Epithelial cell of proximal tubule (primary cell): ENCODE measurements at places on chromosomes 2 and 18. TPM values are rescaled to one million over a fixed set of nuclear protein-coding genes. Genes with fewer than 3 reads are reported as not detected.

DNA sequence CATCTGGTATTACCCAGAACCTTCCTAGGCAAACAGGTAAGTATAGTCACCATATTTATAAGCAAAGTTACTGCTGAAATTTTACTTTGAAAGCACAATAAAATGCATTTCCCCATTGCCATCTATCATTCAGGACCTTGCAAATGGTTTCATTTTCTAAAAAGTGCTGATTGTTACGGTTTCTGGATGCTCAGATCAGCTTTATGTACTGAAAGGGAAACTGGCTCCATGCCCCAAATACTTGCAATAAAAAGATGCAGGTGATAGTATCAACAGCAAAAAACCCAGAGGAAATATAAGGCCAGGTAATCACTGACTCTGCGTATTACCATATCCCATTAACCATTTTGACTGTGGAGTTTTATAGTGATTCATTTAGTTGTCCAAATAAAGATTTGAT, 1150.7 kb upstream of the CRIM1 start:
- DNase-seq, result no peak

- no peak for DNase-seq
Measured at GRCh38 chr2:102350137-102350793, 5.3 kb upstream of the IL18R1 start.

DNA sequence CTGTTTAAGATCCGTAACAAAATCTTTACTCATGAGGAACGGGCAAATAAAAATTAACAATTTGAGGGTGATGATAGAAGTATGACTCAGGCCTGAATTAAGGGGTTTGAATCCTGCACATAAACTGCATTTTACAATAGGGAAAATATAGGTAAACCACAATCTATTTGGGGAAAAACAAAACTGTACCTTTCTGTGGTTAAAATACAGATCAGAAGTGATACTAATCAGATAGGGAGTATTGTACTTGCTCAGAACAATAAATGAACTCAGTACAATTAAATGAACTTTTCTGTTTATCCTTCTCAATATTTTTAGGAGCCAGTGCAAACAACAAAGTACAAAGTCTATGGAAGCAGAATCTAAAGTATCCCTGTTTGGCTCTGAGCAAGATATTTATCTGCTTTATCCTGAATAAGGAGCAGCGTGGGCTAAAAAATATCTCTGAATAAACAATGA, 287.3 kb downstream of the ZNF385B start:
- DNase-seq, result no peak

DNA sequence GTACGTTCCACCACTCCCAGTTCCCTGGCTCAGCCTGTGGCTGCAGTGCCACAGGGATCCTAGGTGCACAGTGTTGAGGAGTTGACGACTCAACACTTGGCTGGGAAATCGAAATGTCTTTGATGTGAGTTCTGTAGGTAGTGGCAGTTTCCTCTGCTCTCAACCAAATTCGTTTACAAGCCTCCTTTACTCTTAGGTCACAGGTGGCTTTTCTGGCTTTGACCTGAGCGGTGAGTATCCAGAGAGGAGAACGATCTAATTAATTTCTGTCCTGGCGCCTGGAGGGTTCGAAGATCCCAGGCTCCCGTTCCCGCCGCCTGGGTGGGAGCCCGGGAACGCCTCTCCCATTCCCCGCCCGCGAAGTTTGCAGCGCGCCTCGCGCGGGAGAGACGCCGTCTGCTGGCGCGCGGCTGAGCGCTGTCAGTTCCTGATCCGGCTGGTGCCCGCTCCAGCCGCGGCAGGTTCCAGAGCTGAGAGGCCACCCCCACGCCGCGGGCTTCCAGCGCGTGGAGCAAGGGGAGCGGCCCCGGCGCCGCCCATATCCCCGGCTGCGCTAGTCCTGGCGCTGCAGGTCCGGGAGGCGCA, at the start of gene LAMA3:
Gene LAMA3, plus strand, starts transcription at position 423 of the 585 bp plus-strand sequence. CDS start 231 bp downstream, outside the sequence.
- no peak for DNase-seq

DNA sequence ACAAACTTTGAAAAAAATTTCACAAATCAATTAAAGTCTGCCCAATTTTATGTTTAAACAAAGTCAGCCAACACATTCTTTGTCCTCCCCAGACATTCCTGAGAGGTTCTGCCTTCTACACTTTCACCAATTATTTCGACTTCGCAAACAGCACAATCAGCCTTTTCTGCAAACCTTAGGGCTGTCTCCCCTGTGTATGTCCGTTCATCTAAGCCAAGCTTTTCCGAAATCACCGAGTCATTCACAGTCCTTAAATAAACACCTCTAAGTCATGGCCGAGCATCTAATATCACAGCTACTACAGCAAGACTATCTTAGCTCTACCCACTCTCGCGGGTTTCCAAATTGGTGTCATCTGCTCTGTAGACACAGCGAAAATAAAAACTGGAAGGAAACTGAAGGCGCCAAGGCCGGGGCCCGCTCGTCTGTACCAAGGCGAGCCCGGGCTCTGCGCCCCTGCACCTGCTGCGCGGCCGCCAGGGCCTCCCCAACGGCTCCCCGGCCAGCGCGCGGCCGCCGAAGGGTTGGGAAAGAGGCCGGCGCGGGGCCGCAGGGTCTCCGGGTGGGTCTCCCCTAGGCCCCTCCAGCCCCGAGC, 730 bp downstream of the ODC1 start:
- DNase-seq, result no peak

DNA sequence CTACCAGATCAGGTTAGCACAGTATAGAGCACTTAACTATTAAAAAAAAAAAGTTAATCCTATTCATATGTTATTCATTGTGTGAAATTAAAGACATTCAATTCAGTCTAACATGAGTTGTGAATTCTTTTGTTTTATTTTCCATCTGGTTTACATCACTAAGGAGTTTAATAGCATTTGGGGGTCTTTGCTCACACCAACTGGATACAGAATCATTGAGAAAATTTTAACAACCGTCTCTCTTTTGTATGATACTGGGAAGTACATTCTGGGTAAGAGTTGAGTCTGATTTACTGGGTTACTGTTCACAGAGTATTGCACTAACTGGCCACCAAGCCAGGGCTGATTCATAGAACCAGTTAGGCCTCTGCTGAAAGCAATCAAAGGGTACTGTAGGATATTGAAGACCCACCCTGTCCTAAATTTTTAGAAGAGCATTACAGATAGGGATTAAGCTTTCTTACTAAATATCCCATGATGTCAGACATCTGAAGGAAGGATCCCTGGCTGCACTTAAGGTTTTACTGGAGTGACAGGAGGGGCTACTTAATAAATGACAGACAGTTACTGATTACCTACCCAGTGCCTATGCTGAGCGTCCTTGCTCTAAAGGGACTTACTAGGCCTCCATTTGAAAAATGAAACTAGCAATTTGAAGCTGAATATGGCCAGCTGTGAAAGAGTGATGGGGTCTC, 387.9 kb downstream of the SETBP1 start:
- no peak for DNase-seq

DNA sequence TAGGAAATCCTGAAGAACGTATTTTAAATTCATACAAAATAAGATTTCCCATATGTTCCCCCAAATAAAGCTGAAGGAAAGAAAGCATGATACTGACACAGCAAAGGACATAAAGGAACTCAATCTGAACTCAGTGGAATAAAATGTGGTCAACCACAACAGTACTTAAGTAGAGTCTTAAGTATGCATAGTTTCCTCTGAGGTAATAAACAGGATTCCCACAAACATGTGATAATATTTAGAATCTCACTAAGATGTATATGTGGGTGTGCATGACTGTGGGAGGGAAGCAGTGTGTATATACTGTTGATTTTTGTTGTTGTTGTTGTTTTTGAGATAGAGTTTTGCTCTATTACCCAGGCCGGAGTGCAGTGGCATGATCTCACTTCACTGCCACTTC, 69.3 kb downstream of the NOL10 start:
- DNase-seq, result no peak

GRCh38 chr18:13103366-13103765, 112.2 kb downstream of the CEP192 start:
- no peak for DNase-seq

DNA sequence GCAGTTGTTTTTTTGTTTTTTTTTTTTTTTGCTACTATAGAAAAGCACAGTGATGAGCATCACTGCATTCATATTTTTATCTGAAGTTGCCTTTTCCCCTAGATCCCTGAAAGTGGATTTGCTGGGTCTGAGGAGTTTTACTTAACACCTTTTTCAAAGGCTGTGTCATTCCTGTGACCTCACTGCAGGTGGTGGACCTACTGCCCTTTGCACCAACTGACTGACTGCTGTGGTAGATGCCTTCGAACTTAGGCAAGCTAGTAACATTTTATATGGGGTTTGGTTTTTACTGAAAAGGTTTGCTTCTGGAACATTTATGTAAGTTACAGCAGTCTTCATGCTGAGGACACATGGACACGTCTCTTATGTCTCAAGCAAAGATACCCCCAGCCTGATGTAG, 36.2 kb downstream of the SPTBN1 start:
- DNase-seq, result no peak

OTX1 gene
- total RNA-seq, result not detected in 2 replicates

ANKRD30B gene
- 0.14 and 0.17 TPM in 2 replicates for total RNA-seq

ARHGAP15 gene
- total RNA-seq, result not detected in 2 replicates

CLEC4F gene
- not detected in 2 replicates for total RNA-seq
